ENCODE measurements at places on chromosomes 1 and 21.

DNA sequence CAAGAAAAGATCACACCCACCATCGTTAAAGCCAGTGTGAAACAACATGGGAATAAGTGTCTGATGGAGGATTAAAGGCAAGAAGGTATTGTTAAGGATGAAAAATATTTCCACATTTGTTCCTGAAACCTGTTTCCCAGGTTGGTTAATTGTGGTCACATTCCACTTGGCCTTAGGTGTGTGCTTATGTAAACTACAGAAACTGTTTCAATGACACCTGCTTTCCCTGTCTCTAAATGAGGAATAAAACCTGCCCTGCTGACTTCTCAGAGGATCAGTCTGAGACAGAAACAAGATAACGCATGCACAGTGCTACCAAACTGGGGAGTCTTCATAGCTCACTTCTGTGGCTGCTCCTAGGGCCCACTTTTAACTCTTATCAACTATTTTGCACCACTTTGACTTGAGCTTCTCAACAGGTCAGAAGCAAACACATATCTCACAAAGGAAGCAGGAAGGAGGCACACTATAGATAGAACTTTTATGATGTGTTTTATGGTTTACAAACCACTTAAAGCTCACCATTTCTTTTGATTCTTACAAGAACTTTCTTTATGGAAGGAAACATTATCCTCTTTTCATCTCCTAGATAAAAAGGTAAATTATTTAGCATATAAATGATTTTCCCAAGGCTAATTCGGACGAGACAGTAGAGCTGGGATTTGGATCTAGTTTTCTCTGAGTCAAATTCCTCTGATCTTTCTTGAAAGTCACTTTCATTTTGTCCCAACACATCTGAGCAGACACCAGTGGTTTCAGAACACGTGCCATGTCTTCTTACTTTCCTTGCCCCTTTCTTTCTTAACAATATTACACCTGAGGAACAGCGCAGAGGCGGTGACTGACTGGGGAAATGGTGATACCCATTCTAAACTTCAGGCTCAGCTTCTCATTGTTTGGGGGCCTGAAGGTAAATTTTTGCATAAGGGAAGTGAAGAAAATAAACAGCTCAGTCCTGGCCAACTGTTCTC, 33.4 kb downstream of the CYP2J2 start:
- no peak for DNase-seq

DNA sequence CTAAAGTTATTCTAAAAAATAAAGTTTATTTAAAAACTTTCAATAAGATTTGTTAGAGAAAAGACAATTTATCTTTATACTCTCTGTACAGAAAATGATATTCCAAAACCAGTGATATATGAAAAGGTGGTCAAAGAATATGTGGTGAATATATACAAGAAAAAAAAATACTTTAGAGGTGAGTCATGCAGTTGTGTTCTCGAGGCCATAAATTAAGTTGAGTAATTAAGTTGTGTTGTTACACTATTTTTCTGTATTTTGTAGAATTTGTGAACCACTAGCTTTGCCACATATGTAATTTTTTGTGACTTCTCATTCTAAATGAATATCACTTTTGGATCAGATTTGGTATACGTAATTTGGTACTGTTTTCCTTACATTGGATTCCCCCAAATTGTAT, 23.6 kb upstream of the DUSP10 start:
- peak; percentile 77 for DNase-seq

- DNase-seq = peak; percentile 43
Measured at GRCh38 chr1:221923929-221924598, 182.2 kb upstream of the DUSP10 start.

DNA sequence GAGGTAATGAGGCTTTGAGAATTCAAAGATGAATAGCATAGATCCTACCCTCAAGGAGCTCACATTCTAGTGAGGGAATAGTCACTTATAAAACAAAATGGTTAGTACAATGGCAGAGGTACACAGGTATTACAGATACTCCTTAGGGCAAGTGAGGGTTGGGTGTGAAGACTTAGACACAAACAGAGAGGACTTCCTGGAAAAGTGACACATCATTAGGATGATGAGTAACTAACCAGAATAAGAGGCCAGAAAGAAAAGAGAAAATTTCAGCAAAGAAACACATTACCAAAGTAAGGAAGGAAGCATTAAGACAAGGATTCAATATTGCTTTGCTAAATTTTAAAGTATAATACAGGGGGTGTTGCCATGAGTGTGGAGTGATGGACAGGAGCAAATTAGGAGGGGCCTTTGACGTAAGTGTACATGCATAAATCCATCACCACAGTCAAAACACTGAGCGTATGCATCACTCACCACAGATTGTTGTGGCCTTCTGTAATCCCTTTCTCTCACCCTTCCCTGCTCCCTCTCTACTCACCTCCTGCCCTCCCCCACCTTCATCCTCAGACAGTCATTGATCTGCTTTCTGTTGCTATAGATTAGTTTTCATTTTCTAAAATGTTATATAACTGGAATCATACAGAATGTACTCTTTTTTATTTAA, 7.9 kb downstream of the CD53 start:
- peak; percentile 39 for DNase-seq

DNA sequence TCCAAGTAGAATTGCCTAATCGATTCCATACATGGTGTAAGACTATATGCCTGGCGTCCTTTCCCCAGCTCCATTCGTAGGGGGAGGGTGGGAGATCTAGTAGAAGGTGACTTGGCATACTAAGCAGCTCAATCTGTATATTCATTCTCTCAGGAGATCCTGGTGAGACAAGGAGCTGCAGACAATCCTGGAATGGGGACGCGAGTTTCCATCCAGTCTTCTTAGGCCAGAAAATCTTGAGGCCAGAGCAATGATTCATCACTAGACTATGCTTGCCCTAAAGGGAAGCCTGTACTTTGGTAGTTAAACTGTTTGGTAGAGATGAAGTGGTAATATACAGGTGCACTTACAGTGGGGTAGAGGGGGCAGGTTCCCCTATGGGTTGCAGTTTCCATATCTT, 468.7 kb downstream of the ADGRL2 start:
- no peak for DNase-seq

DNA sequence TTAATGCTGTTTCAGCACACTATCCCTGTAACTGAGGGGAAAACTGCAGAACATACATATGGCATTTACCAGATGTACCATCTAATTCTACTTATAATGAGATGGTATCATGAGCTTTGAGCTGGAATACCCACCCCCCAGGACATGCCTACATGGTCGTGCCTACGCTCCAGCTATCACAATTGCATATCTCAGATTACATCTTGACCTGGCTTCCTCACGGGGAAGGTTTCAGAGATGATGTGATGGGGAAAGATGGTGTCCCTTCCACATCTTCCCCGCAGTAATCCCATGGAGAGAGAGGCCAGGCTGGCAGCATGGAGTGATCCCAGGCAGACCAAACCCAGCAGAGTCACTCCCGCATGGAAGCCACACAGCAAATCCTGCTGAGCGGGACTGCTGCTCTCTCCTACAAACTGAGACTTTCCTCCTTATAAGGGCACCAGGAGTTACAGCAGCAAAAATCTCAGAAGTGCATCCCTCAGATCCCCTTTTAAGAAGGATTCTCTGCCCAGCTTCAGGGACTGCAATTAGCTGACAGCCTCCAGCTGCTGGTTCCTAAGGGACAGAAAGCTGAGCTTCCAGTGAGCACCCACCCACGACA, 67.1 kb downstream of the KCNH1 start:
- no peak for DNase-seq

- DNase-seq = peak; percentile 48
Measured at GRCh38 chr1:97396463-97396862, 524.4 kb downstream of the DPYD start.

DNA sequence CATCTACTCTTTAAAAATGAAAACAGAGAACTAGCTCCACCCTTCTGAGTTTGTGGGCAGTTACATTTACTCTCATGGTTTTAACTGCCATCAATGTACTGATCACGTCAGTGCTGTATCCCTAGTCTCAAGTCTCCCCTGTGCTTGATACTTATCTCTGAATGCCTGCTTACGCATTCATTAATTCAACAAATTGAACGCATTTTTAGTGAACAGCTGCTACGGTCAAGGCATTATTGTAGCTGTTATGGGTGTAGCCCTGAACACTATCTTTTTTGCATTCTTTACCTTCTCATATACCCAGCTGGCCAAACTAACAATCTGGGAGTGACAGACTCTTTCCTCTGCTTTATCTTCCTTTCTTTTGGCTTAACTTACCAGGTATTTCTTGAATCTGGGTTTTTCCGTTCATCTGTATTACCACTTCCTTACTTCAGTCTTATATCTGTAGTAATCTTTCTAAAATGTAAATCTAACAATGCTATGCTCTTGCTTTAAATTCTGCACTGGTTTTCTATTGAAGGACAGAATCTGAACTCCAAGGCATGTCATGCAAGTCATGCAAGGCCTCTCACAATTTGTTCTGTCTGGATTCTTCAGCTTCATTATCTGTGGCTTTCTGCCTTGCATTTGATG, 33.3 kb downstream of the SMG7 start:
- no peak for DNase-seq

GRCh38 chr1:1939296-1940122, 20.4 kb upstream of the TMEM52 start:
- DNase-seq = no peak

DNA sequence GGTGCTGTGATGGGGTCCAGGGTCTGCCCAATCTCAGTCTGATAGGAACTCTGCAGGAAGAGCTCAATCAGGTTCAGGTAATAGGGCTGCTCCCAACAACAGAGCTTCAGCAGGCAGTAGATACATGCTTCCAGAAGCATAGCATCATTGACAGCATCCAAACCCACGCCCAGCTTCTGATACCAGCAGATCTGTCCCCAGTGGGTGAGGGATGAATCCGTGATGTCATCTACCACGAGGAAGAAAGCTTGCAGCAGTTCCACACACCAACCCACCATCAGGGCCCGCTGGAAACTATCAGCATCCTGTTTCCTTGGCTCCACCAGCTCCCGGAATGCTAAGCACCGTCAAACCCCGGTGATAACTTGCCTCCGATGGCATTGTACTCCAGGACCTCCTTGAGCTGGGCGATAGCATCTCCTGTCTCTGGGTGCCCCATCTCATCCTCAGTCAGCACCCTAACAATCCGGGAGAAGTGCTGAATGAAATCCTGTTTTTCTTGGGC, 14.7 kb downstream of the NEK2 start:
- DNase-seq = no peak

GRCh38 chr1:175630076-175630475, 113.3 kb downstream of the TNR start:
- DNase-seq = no peak

GRCh38 chr21:32137266-32137665, 141.6 kb downstream of the MIS18A start:
- peak; percentile 33 for DNase-seq

DNA sequence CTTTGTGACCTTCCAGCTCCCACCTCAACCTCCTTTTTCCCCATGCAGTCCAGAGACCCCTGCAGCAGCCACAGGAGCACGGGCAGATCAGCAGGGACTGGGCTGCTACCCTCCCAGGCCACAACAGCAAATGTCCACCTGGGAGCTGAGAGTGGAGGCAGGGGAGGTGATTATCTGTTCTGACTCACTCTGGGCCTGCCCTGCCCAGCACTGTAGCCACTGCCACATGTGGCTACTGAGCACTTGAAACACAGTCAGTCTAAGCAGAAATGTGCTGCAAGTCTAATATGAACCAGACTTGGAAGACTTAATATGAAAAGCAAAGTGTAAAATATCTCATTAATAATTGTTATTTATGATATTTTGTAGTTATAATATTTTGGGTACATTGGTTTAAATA, 148.9 kb upstream of the VANGL1 start:
- DNase-seq = peak; percentile 61

DNA sequence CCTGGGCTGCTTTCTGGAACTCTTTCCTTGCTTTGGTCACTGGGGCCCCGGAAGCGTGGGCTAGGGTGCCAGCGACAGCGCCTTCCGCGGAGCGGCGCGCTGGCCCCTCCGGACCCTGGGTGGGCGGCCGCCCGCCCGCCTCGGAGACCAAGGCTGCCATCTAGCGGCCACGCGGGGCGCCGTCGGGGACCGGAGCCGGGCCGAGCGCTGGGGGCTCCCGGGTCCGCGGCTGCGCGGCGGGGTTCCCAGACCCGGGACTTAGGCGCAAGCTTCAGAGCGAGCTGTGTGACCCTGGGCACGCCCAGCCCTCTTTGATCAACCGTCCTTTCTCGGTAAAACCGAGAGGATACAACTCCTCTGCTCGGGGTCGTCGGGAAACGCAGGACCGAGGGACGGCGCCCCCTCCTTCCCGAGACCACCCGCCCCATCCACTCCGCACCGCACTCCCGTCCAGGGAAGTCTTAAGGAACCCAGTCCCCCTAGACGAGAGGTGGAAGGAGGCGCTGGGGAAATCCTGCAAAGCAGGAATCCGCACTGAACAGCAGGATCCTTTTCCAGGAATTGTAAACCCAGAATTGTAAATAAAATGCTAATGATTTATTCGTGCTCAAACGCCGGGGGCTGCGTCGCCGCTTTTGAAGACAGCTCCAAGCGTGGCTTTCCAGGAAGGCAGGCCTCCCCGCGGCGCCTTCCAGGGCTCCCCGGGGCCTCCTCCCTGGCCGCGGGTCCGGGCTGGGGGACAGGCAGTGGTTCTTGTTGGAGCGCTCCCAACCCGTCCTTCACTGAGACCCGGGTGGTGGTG, 41.2 kb downstream of the RRAGC start:
- peak; percentile 24 for DNase-seq

DNA sequence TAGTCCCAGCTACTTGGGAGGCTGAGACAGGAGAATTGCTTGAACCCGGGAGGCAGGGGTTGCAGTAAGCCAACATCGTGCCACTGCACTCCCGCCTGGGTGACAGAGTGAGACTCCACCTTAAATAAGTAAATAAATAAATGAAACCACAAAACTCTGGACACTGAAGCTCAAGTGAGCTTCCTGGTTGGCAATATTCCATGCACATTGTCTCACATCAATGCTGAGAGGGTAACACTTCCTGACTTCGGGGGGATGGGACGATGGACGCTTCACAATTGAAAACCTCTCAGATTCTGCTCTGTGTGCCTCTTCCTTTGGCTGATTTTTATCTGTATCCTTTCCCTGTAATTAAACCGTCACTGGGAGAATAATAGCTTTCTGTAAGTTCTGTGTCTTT, 70.0 kb upstream of the ZNF644 start:
- DNase-seq = peak; percentile 36

- DNase-seq = no peak
Measured at GRCh38 chr1:154527192-154527591, 25.0 kb upstream of the SHE start.

DNA sequence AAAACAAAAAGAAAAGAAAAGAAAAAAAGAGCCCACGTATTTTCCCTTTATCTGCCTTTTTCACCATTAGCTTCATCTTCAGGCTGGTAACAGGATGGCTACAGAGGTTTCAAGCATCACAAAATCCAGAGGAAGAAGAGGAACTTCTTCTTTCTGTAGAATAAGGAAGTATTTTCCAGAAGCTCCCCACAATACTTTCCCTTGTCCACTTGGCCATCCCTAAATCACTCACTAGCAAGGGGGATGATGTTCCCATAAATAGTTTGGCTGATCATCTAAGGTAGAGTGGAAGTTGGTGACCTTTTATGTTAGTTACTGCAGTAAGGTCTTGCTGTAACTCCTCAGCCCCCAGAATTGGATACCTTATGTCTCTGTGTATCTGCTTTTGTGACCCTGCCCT, 45.1 kb upstream of the RNF11 start:
- DNase-seq = no peak

GRCh38 chr1:72485801-72486200, 203.5 kb upstream of the NEGR1 start:
- no peak for DNase-seq

GRCh38 chr1:34858901-34859445, 576 bp downstream of the SMIM12 start:
- DNase-seq = peak; percentile 58

- DNase-seq = peak; percentile 88
Measured at GRCh38 chr1:16348414-16349182, 3.7 kb downstream of the FBXO42 start.

GRCh38 chr1:15680561-15681348, 3.4 kb upstream of the PLEKHM2 start:
- peak; percentile 96 for DNase-seq
